ENCODE measurements at places on chromosomes 3 and 15. TPM values are rescaled to one million over a fixed set of nuclear protein-coding genes. Genes with fewer than 3 reads are reported as not detected.
A peak's percentile ranks its signal among the peaks of the same experiment; 100 is the strongest.

Gene GREM1
- total RNA-seq = 4.8 TPM

DNA sequence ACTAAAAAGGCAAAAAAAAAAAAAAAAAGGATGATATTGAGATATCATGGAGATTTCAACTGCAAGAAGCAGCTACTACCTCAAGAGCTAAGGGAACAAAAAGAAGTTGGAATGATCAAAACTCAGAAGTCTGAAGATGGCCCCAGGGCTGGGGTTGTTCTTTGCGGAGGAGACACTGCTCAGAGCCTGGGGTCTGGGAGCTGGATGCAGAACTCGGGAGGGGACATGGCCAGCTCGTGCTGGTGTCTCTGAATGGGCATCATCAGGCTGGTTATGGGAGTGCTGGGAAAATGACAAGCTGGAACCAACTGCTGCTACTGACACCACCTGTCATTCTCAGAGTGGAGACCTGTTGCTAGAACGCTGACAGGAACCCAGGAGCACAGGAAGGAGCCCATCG lies 14.2 kb upstream of the ADIPOQ start:
- DNase-seq = no peak

GRCh38 chr3:8712045-8712907 lies 21.3 kb upstream of the CAV3 start:
- no peak for DNase-seq

DNA sequence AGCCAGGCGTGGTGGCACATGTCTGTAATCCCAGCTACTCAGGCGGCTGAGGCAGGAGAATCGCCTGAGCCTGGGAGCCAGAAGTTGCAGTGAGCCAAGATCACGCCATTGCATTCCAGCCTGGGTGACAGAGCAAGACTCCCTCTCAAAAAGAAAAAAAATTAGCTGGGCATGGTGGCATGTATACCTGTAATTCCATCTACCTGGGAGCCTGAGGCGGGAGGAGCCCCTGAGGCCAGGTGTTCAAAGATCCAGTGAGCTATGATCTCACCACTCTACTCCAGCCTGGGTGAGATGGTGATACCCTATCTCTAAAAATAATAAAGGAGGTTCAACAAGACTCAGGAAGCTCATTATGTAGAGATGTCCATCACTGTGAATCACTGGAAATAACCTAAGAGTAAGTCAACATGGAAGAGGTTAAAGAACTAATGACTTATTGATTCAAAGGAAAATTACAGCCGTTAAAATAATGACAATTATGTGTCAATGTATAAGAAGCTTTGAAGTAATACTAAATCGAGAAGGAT lies 19.8 kb upstream of the RAB7A start:
- no peak for DNase-seq

DNA sequence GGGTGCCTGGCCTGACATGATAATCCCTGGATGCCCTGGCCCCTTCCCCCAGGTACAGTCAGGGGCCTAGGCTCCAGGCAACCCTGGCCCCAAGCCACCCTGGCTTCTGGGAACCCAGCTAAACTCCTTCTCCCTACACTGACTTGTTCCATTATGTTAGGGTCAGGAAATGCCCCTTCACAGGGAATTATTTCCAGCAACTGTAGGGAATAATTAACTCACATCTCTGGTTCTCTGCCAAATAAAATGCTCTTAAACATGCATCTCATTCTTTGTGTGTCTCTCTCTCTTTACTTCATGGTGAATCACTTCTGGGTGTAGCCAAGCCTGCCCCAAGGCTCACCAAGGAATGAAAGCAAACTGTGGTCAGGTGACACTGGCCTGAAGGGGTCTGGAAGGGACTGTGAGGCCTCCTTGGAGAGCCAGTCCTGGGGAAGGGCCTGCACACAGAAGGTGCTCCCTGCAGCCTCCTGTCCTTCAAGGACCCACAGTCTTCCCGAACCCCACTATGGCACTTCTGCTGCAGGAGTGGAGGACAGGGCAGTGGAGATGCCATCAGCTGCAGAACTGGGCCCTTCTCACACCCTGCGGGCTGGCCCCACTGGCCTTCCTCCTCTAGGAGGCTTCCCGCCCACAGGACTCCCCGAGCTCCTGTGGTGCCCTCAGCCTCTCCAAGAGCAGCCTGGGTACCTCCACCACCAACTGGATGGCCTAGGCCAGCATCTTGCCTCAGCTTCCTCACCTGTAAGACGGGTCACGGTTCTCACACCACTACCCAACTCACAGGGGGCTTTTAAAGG lies 17.6 kb downstream of the TKT start:
- peak; percentile 87 for DNase-seq

- no peak for DNase-seq
Observed at GRCh38 chr3:124491098-124491497, 239.2 kb upstream of the UMPS start.

Gene GOLGA6A
- 0.06 TPM for total RNA-seq

Measured in kidney (tissue), 22 donors.